ENCODE measurements at places on chromosomes 12 and 14.

DNA sequence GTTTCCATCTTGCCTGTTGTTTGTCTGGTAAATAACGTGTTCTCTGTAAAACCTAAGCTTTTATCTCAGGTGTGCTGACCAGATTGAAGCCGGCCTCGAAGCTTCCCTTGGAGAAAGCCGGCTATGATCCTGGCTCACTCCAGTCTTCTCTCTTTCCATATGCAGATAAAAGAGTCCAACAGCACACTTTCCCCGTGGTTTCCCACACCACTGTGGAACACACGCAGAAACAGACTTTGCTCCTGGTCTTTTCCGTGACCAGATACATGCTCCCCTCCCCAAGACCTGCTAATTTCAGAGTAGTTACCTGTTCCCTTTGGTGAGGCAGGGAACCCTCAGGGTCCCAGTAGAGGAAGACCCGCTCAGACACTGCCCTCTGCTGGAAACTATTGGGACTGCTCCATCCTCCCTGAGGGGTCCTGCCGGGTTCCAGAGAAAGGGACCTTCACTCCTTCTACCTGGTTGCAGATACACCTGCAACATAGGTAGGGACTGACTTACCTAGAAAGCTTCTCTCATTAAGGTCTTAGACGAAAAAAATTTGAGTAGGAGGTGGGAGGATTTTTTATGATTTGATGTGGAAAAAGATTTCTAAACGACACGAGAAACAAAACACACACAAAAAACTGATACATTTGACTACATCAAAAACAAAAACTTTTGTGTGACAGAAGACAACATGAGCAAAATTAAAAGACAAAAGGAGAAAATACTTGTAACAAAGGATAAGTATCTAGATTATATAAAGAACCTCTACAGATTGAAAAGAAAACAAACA lies 415.4 kb upstream of the CCDC196 start:
- no peak for DNase-seq

GRCh38 chr12:12927211-12928079 lies 24.5 kb downstream of the GPRC5D start:
- DNase-seq = no peak

DNA sequence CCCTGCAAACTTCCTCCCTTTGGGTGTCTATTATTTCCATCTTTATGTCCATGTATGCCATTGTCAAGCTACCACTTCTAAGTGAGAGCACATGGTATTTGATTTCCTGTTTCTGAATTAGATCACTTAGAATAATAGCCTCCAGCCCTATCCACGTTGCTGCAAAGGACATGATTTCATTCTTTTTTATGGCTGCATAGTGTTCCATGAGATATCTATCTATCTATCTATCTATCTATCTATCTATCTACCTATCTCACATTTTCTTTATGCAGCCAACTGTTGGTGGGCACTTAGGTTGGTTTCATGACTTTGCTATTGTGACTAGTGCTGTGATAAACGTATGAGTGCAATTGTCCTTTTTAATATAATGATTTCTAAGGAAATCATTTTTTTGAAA lies 11.2 kb upstream of the MRPL42 start:
- no peak for DNase-seq

DNA sequence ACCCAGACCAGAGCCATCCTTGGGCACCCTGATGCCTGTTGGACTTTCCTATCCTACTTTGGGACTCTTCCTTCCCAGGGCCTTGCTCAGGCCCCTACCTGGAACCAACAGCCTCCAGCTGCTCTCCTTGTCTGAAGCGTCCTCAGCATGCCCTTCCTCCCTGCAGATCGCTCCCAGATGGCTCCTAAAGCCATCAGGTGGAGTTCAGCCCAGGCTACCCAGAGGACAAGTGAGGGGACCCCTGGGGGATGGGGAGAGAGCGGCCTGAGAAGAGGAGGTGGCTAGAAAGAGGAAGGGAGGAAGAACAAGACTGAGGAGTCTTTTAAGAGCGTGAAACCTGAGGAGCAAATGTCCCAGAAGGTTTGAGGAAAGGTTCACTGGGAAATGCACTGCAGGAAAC lies 236.6 kb downstream of the ZFP36L1 start:
- DNase-seq = no peak

DNA sequence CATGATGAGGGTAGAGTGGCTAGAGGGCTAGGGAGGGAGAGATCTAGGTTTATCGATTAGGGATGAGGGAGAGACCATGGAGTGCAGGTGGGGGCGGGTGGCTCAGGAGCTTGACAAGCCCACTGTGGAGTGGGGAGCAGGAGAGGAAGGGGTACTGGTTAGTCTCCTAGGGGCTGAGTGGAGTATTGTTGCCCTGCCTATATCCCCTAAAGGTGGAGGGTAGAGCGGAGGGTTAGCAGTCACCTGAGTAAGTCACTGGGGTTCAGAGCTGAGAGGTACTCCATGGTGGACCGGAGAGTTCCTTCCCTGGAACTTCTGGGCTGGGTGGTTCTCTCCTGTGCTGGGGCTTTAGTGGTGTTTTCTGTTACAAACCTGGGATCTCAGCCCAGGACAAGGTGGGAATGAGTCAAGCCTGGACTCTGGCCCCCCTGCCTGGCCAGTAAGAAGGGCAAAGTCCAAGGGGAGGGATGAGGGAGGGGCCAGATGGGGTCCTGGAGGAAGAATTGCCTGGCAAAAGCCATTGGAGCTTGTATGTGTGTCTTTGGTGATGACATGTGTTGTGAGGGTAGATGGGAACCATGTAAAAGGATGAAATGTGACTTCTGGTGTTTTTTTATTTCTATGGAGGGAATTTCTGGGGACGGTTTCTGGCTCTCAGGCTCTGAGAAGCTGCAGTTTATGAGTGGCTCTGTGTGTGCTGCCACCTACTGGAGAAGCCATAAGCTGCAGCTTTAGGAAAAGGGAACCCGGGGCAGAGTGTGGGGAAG lies at the start of gene CIDEB:
Gene CIDEB (minus strand): TSS at position 403 of the 767 bp plus-strand sequence. CDS start 119 bp downstream, at position 284.
- no peak for DNase-seq

- no peak for DNase-seq
Observed at GRCh38 chr14:103070971-103071542, 13.0 kb upstream of the LBHD2 start.

- no peak for DNase-seq
Observed at GRCh38 chr12:57897286-57897974, 43.9 kb upstream of the ATP23 start.

DNA sequence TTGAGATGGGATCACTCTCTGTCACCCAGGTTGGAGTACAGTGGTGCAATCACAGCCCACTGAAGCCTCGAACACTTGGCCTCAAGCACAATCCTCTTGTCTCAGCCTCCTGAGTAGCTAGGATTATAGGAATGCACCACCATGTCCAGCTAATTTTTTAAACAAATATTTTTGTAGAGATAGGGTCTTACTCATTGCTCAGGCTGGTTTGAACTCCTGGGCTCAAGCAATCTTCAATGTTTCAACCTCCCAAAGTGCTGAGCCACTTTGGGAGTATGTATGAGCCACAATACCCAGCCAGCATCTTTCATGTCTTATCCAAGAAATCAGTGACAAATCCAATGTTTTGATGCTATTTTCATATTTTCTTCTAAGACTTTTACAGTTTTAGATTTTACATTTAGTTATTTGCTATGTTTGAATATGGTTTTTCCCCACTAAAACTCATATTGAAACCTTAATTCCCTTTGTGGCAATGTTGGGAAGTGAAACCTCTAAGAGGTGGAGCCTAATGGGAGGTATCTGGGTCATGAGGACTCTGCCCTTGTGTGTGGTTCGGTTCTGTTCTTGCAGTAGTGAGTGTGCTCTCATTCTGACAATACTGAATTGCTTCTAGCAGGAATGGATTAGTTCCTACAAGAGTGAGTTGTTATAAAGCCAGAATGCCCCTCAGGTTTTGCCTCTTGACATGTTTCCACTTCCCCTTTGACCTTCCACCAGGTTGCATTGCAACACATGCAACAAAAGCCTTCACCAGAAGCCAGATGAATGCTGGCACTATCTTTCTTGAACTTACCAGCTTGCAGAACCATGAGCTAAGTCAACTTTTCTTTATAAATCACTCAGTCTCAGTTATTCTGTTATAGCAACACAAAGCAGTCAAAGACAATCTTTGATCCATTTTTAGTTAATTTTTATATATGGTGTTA lies 80.8 kb upstream of the AMIGO2 start:
- DNase-seq = no peak

DNA sequence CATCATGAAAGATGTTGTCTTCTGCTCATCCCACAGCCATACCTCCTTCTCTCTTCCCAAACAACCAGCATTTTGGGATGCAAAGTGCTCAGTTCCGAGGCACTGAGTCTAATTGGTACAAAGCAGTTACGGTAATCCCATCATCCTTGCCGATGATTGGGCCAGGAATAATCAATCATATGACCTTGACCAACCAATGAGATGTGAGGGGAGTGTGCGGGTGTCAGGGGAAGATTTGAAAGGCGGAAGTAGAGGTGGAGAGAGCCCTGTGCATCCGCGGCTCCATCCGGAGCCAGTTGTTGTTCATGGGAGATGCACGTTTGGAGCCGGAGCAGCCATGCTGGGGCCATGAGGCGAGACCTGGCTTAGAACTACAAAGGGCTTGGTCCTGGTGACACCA lies 67.3 kb downstream of the SYNE3 start:
- DNase-seq = no peak

DNA sequence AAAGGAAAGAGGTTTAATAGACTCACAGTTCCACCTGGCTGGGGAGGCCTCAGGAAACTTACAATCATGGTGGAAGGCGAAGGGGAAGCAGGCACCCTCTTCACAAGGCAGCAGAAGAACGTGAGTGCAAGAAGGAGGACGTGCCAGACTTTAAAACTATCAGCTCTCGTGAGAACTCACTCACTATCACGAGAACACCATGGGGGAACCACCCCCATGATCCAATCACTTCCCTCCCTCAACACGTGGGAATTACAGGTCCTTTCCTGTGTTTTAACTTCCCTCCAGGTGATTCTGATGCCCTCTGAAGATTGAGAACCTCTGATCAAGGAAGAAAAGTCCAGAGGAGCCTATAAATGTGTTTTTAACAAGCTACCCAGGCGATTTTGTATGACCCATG lies 358.7 kb downstream of the MED13L start:
- no peak for DNase-seq

- DNase-seq = no peak
Observed at GRCh38 chr12:13170892-13171490, 25.5 kb upstream of the EMP1 start.

- DNase-seq = no peak
Observed at GRCh38 chr12:124289634-124290600, 5.0 kb upstream of the RFLNA start.

- DNase-seq = no peak
Observed at GRCh38 chr12:123071857-123072256, 79.0 kb downstream of the PITPNM2 start.

DNA sequence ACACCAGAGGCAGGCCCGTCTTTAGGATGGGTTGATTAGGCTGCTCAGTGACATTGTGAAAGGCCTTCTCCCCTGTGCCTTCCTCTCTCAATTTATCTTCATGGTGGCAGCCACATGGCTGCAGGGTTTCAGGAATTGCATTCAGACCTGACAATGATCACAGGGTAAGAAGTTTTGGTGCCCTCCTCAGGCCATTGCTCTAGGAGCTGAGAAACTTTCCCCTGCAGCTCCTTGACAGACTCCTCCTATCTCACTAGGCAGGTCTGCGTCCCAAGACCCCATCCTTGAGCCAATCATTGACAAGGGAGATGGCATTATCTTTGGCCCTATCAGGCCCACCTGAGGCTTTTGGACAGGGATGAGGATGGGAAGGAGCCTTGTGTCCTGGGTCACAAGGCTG lies 57.4 kb upstream of the ANO4 start:
- DNase-seq = no peak

- DNase-seq = no peak
Observed at GRCh38 chr14:38384741-38385140, 128.8 kb upstream of the CLEC14A start.

DNA sequence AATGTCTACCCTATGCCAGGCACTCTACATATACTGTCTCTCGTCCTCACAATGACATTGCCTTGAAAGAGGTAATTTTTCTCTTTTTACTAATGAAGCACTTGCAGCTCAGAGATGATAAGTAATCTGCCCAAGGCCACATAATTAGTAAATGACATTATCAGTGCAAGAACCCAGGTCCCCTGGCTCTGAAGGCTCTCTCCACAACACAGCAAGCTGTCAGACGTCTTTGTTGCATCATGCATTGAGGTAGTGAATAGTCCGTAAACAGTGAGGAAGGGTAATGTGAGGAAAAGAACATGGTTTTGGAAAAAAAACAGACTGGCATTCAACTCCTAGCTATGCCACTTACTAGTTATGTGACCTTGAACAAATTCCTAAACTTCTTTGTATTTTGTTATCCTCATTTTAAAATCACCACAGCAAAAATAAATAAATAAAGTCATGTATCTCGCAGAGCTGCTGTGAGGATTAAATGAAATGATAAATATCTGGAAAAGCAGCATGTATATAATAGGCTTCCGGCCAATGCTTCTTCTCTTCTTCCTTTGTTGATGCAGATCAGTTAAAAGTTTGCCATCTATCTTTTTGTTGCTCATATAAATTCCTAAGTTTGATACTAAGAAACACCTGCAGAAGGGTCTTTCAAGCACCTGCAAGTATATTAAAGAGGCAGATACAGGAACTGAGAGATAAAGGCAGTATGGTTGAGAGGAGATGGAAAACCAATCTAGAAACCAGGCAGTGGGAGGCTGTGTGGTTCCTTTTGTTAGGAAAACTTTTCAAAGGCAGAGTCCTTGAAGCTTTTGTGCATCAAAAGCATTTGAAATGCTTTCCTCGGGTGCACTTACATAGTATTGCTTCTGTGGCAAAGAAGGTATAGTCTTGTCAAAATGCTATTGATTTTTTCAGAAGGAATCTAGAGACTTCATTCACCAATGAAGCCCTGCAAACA lies 82.8 kb downstream of the BTG1 start:
- DNase-seq = no peak

- DNase-seq = no peak
Observed at GRCh38 chr14:68234101-68234905, 414.7 kb downstream of the RAD51B start.

- no peak for DNase-seq
Observed at GRCh38 chr12:131250028-131250950, 296.6 kb downstream of the ADGRD1 start.

- no peak for DNase-seq
Observed at GRCh38 chr14:31068235-31068634, 42.1 kb upstream of the STRN3 start.

DNA sequence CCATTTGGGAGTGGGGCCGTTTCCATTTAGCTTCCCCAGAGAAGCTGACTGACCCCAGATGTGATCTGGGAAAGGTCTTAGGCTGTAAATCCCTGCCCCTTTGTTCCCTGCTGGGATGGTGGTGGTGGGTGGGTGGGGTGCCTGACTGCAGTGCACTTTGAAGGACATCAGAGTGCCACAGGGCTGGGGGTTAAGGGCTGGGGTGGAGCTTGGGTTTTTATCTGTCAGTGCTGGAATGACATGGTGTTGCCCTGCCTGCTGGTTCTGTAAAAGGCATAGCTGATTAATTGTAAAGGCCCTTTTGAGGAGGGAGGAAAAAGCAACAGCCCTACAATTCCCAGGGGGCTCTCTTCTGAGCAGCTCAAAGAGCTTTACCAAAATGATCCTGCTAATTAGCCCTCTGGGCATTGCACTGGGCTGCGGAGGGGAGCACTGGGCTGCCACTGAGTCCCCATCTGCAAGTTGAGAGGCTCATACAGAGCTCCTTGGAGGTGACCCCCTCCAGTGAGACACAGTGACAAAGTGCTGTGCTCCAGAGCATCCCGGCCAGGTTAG lies 21.1 kb downstream of the PLEKHG3 start:
- DNase-seq = no peak

Measured in stromal cell of bone marrow (primary cell).